Activated T-helper 1 cell treated with anti-CD3 and anti-CD28 coated beads, Interleukin-12 subunit alpha, Interleukin-12 subunit beta, Interleukin-2, Interleukin-4 antibody, amounts not matched to agents 30 ng/mL and 10 ng/mL and 1 ng/mL, durations not matched to agents 14 hours and 24 hours and 36 hours (primary cell): ENCODE measurements at places on chromosomes 5 and 9.

- DNase-seq: no peak
Observed at GRCh38 chr5:177973066-177973635, 22.9 kb downstream of the PROP1 start.

GRCh38 chr5:81719743-81720345, 31.1 kb downstream of the SSBP2 start:
- no peak for DNase-seq

GRCh38 chr5:159741829-159742322, 174.4 kb upstream of the ADRA1B start:
- no peak for DNase-seq

DNA sequence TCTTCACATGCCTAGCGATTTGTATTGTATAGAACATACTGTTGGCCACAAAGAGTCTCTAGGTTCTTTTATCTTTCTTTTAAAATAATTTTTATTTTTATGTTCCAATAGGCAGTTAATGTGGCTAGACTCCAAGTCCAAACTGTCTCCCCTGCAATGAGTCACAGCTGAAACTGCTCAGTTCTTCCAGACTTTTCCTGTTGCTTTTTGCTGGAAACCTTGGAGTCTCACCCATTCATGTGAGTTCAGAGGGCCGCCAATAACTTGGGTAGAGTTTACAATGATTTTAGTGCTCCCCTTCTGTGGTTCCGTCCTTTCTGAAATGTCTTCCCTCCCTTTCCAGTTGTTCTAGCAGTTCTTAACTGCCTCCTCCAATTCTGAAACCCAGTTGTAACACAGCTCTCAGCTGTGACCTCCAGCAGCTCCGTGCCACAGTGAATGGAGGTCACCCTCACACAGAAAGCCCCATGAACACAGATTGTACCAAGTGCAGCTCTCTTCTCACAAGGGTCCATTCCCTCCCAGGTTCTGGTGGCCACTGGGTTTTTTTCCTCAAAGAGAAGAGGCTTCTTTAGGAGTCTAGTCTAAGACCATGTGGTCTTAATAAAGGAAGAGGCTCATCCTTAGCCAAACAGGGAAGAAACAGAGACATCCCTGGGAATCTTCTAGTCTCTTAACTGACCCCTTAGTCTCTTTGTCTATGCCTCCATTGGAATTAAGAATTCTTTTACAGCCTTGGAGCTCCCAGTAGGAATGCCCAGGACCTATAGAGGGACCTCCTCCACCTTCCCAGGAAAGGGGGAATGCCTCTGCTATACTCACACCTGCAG, 198.5 kb downstream of the SPOCK1 start:
- DNase-seq: no peak

DNA sequence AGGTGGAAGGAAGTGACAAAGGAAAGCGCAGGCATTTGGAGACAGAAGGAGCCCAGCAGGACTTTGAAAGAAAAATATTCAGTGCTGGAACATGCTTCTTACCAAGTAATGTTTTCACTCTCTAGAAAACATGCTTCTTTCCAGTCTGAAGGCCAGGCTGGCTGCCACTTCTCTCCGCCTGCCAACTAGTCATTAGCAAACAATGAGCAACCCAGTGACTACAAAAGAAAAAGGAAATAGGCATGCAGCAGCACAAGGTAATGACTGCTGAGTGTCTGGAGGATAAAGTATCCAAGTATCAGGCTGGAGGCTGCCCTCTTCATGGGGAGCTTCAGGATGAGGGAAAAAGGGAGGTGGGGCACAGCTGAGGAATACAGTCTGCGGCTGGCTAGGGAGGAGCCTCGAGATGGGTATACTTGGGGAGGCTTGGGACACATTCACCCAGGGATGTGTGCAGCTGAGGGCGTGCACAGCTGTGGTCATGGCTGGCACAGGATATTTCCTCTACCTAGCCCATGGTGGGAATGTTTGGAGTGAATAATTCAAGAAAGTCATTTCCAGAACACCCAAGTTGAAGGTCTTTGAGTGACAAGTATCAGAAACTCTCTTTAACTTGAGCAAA, 161.5 kb upstream of the KIF2A start:
- DNase-seq: no peak

DNA sequence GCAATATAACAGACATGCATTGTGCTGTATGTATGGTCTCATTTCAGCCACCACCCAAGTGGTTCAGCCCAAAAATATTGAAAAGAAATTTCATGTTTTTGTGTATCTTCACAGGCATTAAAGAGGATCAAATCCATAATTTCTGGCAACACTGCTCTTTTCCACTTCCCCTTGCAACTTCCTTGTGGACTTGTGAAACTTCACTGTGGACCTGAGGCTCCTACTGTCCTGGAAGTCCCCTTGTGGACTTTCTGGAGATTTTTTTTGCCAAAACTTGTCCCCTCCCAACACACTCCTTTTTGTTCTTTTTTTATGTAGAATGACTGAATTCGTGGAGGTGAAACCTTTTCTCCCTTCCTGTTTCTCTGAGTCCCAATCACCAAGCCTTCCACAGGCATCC, 14.3 kb downstream of the OTULINL start:
- DNase-seq: no peak

DNA sequence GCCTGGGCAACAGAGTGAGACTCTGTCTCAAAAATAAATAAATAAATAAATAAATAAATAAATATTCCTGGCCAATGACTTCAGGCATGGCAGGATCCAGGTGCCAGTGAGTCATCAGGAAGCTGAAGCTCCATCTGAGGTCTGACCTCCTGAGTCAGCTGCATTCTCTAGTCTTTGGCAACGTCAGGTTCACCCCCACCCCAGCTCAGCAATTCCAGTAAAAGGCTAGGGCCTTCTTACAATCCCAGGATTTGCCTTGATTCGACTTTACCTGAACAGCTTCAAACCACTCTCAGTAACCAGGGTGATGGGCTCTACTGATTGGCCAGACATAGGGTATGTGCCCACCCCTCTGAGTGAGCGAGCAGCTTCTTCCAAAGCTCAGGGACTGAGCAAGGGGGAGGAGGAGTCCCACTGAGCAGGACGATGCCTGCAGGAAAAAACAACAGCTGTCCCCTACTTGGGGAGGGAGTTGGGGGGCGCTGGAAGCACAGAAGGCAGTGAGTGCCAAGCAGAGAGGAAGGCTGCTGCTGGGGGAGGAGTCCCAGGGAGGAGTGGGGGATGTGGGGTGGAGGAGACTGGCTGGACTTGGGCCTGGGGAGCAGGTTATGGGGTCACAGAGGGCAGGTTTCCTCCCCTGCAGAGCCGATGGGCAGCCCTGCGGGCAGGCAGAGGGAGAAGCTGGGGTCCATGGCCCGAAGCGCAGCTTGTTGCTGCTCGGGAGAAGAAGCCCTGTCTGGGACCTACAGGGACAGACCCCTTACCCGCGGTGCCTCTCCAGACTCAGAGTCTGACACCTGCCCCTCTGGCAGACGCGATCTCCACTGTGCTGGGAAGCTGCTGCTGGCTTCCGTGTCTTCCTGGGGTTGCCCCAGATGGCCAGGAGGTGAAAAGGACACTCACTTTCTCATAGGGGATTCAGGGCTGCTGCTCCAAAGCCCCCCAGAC, 25.9 kb upstream of the UNC5A start:
- DNase-seq: no peak

DNA sequence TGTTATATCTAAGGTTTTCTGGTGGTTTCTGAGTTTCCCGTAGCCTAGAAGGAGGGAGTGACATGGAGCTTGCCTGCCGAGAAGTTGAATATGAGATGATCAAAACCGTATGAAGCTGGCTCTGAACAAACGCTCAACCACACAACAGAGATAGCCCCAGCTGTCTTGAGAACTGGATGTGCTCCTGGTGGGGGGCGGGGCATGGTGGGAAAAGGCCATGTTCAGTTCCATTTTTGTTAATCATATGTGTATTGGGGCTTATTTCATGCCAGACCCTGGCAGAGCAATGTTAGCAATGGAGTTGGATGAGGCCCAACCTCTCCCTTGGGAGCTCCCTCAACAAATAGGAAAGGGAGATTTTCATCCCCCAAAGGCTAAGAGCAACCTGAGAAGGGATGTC, 4.8 kb downstream of the CCL19 start:
- DNase-seq: no peak

GRCh38 chr5:143376911-143377813, 26.3 kb downstream of the NR3C1 start:
- no peak for DNase-seq

DNA sequence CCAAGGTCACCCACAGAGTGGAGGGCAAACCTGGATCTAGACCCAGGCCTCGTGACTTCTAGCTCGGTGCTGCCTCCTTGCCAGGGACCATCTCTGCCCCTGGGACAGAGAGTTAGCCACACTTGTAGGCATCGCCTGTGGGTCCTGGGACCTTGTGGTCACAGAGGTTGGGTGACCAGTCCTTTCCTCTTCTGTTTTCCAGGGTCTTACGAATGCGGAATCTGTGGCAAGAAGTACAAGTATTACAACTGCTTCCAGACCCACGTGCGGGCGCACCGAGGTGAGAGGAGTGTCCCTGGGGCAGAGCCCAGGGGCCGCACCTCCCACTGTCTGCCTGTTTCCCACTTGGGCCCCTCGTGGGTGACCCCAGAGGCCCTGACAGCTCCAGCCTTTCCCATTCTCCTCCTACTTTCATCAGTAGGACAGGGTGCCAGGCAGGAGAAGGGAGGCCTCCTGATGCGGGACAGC, 76.3 kb downstream of the AMBP start:
- no peak for DNase-seq

- DNase-seq: no peak
Observed at GRCh38 chr5:111942661-111943401, 185.8 kb upstream of the NREP start.

GRCh38 chr5:125261505-125262250, 515.2 kb upstream of the ZNF608 start:
- no peak for DNase-seq

- DNase-seq: no peak
Observed at GRCh38 chr9:85156652-85157051, 487.1 kb downstream of the NTRK2 start.

DNA sequence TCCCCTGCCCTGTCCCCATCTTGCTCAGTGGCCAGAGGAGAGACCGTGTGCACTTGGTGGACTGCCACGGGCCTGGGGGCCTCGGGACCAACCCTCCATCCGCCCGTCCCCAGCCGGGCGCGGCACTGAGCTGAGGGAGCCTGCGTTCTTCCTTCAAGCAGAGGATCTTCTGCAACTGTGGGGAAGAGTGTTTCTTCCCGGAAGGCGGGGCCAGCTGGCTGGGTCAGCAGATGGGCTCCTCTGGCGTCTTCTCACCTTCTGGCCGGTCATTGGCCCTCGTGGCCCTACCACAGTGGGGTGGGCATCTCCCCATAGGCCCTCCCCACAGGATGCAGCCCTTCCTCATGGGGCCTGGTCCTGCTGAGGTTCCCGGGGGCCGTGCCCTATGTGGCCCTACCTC, 17.4 kb downstream of the RXRA start:
- DNase-seq: no peak

- DNase-seq: no peak
Observed at GRCh38 chr9:35792024-35792813, 828 bp downstream of the NPR2 start.

GRCh38 chr5:89613222-89613956, 730.4 kb upstream of the MEF2C start:
- DNase-seq: no peak

- DNase-seq: no peak
Observed at GRCh38 chr5:5586721-5587120, 164.2 kb downstream of the ICE1 start.

DNA sequence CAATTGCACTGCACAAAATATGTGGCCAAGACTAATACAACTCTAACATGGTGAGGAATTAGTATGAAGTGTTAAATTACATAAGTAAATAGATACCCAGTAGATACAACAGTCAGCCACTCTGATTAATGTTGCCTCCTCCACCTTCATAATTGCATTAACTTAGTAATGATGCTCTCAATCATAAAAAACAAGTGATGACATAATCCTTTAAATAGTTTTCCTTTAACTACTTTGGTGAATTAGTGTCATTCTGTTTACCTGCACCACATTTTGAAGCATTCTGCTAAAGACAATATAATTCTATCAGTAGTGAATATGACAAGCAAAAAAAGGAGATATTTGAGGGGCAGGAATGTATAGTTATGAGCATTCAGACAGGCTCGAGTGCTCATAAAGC, 265.9 kb upstream of the SLC24A2 start:
- DNase-seq: no peak

- DNase-seq: no peak
Observed at GRCh38 chr5:132677682-132678400, 4.1 kb downstream of the IL4 start.

- no peak for DNase-seq
Observed at GRCh38 chr5:71830681-71831539, 111.8 kb downstream of the CARTPT start.

- peak; percentile 42 for DNase-seq
Observed at GRCh38 chr5:54753034-54753433, 232.4 kb downstream of the ESM1 start.

GRCh38 chr5:87735923-87736322, 323.2 kb upstream of the CCNH start:
- no peak for DNase-seq

DNA sequence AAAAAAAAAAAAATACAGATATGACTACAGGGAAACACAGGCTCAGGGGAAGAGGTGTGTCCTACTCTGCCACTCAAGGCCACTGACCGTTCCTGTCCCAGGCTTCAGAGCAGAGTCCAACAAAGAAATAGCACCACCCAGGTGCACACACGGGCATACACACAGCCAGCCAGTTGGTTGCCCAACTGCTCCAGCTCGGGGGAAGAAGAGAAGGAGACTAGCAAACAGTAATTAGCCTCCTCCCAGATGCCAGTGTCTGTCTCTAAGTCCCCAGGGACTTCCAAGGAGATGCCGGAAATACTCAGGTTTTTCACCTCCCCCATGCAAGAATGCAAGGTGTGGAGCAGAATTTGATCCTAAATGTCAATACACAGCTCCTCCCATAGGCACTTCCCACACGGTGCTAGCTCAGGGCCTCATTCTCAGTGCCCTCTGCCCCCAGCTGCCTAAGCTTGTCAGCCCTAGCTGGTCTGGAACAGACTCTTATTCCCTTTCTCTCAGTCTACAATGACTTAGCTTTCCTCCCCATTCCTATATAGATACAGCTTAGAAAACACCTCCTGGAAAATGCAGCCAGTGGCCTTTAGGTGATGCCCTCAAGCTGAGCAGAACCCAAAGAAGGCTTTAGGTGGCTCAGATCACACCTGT, 1.7 kb downstream of the MYORG start:
- DNase-seq: no peak

DNA sequence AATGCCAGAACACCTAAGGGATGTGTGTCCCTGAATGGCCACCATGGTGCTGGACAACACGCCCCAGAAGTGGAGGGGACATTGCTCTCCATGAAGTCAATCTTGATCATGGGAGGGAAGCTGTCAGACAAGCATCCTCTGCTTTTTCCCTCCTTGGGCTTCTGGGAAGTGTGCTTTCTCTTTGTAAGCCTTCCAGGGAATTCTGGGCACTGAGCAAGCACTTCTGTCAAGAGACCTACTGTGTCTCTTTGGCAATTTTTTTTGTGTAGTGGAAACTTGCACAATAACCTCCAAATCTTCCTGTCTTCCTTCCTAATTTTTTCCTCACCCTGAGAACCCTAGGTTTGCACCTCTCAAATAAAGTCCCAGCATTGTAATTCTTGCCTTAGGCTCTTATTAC, 132.0 kb downstream of the SEC61B start:
- DNase-seq: no peak
